Dorsolateral prefrontal cortex (tissue), 122 donors: ENCODE measurements at places on chromosomes 1 and 21. TPM values are rescaled to one million over a fixed set of nuclear protein-coding genes. Genes with fewer than 3 reads are reported as not detected.

The ANGPTL1 gene
- 1.2 TPM for total RNA-seq

The ARHGAP30 gene
- 3.2 TPM for total RNA-seq

The MIGA1 gene
- 56.3 TPM for total RNA-seq

The OR2M3 gene
- 0.20 TPM for total RNA-seq

The FCRL5 gene
- total RNA-seq: not detected

The DISP1 gene
- total RNA-seq: 11.0 TPM

The FCRL1 gene
- total RNA-seq: not detected

The RBP7 gene
- 12.3 TPM for total RNA-seq

The RNU1-2 gene
- total RNA-seq: 5,470 TPM

The AMY1C gene
- total RNA-seq: not detected

The TAS1R3 gene
- 0.38 TPM for total RNA-seq

The PDE4B gene
- 144 TPM for total RNA-seq

The KCNK1 gene
- total RNA-seq: 83.7 TPM

The IL19 gene
- not detected for total RNA-seq

The BCL10 gene
- 9.4 TPM for total RNA-seq

The ADORA1 gene
- 76.6 TPM for total RNA-seq

The PTCH2 gene
- 4.6 TPM for total RNA-seq

The ASTN1 gene
- total RNA-seq: 128 TPM

The RGSL1 gene
- not detected for total RNA-seq

The PGBD5 gene
- 62.6 TPM for total RNA-seq
